Activated naive CD8-positive, alpha-beta T cell treated with anti-CD3 and anti-CD28 coated beads for 36 hours (primary cell): ENCODE measurements at places on chromosomes 12 and 14.

DNA sequence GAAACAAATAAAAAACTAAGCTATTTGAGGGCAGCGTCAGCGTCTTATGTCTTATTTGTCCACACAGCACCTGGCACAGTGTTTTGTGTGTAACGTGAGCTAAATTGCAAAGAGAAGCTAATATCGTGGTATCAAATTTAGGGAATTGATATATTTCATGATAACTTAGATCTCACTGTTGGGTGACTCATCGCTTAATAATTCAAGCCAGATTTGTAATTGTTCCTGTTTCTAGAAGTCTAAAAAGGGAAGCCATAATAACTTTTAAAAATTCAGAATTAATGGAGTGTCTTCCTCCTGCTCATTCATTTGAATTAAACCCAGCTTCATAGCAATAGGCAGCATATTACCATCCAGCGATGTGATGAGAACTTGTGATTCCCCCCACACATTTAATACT, 214.7 kb downstream of the PDZRN4 start:
- DNase-seq: no peak

DNA sequence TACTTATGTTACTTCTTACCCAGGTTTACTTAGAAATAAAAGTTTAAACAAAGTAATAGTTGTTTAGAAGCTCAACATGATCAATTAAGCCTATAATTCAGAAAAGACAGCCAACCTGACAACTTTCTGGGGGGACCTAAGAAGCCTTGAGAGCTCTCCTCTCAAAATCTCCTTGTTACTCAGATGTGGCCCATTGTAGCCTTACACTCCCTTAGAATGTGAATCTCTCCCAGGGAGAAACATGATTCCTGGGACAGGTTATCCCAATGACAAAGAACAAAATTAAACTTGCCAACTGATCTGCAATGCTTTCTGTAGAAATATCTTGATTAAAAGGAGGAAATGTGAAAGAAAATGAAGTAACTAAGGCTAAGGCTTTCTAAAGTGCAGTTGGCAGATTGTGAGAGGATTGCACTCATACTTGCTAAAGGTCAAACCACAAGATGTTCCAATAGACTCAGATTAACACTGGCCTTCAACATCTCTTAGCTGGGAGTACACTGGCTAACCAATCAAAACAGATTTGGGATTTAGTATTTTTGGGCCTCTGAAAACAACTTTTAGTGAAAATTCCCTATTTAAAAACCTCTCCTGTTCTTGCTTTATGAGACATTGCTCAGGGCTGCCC, 72.3 kb upstream of the TMX1 start:
- no peak for DNase-seq

DNA sequence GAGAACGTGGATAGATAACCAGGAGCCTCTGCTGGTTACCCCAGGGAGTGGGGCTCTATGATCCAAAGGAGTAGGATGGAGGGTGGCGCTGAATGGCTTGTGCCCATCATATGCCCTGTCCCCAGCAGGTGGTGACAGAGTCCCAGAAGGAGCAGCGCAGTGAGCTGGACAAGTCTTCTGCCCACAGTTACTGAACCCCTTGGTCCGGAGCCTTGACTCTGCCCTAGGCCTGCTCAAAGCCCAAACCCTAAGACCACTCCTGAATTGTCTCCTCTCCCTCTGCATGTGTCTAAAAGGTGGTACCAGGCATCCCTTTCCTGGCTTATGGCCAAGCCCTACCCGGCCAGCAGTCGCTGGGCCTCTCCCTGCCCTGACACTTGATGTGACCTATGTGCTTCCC, 3.2 kb downstream of the PRPH start:
- no peak for DNase-seq

DNA sequence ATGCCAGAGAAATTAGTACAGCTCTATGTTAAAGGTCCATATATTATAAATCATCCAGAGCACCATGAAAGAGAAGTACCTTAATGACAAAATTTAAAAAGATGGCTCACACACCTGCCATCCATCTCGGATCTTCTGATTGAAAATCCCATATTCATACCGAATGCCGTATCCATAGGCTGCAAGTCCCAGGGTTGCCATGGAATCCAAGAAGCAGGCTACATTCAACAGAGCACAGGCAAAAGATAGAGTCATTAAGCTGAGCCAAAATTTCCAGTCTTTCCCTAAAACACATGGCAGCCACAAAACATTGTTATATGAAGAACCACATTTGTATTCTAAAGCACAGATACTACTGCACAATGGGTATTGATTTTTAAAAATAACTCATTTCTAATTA, 12.7 kb downstream of the PYGL start:
- DNase-seq: no peak

GRCh38 chr14:54857830-54858269, 44.8 kb downstream of the GCH1 start:
- no peak for DNase-seq

- no peak for DNase-seq
Observed at GRCh38 chr14:34324363-34324795, 137.7 kb downstream of the SPTSSA start.

- DNase-seq: no peak
Observed at GRCh38 chr12:21296751-21297406, 37.8 kb downstream of the SLCO1A2 start.

DNA sequence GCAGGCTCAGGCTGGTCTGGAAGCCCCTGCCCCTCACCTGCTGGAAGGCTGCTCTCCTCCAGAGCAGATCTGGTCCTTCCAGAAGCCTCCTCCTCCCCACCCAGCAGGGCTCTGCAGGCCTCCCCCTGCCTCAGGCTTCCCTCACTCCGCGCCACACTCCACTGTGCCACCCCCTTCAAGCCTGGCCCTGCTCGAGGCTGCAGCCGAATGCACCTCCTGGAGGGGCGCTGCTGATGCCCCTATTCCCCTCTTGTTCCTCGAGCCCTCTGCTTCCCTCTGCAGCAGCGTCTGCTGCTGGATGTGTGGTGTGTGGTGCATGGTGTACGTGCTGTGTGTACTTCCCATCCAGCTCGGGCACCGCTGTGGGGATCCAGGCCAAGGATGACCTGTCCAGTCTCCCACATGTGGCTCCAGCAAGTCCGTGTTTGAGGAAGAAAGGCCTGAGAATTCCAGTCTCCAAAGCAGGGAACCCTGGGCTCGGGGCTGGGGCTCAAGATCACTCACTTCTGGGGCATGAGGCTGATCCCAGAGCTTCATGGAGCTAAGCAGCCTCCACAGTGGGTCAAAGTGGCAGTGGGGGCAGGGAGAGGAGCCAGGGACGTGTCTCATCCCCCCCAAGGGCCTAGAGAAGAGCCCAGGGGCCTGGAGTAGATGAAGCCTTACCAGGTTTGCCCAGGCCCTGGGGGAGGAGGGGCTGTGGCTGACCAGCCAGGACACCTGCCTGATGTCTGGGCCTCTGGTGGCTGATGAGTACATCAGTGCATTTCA, 136.0 kb upstream of the C14orf180 start:
- DNase-seq: no peak

DNA sequence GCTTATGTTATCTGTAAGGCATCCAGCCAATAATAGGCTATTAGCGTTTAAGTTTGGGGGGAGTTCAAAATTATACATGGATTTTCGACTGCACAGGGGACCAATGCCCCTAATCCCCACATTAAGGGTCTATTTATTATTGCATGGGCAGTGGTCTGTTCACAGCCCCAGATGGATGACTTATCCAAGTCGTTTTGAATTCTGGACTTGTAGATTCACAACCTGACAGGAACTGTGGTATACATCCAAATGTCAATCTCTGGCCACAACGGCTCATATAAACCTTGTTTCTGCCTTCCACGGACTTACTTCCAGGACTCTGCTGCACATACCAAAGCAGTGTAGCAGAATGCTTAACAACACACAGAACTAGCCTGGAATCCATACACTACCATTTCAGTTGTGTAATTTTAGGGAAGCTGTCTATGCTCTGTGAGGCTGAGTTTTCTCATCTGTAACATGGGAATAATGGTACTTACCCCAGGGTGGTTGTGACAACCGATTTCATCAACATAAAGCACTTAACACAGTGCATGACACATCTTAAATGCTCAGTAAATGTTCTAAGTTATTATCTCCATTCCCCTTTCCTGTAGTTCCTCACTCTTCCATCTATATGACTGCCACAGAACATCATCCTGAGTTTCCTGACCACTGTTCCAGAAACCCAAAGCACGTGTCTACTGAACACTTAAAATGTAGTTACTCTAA, 3.7 kb downstream of the DDX24 start:
- DNase-seq: no peak

- no peak for DNase-seq
Observed at GRCh38 chr14:89644641-89645040, 227.6 kb upstream of the FOXN3 start.

DNA sequence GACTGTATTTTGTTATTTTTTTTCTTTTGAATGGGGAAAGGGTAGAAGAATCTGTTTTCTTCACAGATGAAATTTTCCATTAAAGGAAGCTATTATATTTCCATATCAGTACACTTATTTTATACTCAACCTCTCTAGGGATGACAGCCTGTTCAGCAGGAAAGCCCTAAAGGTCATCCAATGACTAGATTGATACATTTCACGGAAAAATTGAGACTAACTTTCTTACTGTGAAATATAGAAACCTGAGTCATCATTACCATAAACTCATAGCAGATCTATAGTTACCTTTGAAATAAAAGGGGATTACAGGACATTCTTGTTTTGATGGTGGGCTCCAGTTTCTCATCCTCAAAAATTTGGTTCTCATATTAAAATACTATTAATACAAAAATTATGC, 36.1 kb upstream of the PTCSC3 start:
- DNase-seq: no peak

GRCh38 chr14:25522116-25522515, 472.2 kb upstream of the STXBP6 start:
- DNase-seq: no peak

GRCh38 chr14:41615011-41615595, 8.4 kb downstream of the LRFN5 start:
- no peak for DNase-seq

- DNase-seq: no peak
Observed at GRCh38 chr14:27013678-27014077, 415.8 kb upstream of the NOVA1 start.

DNA sequence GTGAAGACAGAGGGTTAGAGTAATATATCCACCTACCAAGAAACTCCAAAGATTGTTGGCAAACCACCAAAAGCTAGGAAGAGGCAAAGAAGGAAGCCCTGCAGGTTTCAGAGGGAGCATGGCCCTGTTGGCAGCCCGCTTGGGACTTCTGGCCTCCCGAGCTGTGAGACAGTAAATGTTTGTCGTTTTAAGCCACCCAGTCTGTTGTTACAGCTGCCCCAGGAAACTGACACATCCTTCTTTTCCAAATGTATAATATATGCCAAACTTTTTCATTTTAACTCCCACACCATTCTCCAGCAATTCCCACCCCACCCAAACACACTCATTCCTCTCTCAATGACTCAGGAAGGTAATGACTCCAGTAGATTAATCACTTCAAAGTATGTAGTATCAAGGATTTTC, 74.0 kb downstream of the RPS29 start:
- no peak for DNase-seq

- no peak for DNase-seq
Observed at GRCh38 chr14:36505892-36506731, 13.9 kb downstream of the NKX2-1 start.

DNA sequence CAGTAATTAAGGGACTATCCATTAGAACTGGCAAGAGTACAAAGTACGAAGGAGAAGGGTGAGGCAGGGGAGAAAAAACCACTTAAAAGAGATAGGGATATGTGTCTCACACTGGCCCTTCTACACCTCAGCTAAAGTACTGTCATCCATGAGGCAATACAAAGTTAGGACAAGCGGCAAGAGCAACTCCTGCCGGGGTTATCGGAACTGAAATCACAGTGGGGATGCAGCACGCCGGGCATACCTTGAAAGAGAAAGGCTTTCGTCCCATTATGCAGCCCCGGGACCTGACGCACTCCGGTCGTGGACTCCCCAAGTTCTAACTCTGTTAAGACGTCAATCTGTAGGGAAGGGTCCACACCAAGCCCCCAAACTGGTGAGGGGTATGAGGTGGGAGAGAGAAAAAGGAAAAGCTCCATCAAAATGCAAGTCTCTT, 1.1 kb downstream of the NELL2 start:
- DNase-seq: peak; percentile 27

- DNase-seq: no peak
Observed at GRCh38 chr12:67082221-67082620, 186.9 kb upstream of the CAND1 start.

DNA sequence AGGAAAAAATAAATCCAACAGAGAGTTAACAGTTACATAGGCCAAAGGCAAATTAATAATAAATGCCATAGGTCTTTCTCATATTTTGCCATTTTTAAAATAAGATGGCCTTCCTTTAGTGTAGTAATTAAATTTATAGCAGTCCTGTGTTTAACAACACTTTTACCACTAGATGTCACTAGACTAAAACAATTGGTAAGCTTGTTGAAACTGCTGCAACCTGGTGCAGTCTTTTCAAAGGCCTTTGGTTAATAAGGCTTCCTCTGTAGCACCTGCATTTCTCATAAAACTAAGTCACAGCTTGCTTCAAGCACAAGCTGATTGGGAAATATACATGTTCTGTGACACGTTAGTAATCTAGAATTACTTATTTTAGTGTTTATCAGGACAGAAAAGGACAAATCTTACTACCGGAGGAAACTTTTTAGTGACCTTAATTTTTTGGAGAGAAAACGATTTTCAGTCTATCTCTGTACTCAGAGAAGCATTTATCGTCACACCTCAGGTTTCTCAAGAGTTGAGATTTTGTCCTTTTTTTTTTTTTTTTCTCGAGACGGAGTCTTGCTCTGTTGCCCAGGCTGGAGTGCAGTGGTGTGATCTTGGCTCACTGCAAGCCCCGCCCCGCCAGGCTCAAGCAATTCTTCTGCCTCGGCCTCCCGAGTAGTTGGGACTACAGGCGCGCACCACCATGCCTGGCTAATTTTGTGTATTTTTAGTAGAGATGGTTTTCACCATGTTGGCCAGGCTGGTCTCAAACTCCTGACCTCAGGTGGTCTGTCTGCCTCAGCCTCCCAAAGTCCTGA, 20.0 kb downstream of the BORCS5 start:
- DNase-seq: no peak

DNA sequence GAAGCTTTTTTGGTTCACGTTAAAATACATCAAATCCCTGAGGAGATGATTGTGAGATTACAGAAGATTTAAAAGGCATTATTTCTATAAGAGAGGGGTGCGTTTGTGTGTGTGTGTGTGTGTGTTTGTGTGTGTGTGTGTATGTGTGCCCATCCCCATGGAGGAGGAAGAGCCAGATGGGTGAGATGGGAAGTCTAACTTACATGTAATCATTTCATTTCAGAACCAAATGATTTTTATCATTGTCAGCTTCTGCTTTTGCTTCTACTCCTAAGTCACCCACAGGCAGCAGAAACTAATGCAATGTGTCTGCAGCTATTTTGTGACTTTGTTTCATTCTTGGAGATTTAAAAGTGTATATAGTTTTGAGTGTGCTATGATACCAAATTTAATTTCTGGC, 68.7 kb downstream of the SLC4A8 start:
- DNase-seq: no peak

- no peak for DNase-seq
Observed at GRCh38 chr14:64718762-64719161, 14.5 kb downstream of the PLEKHG3 start.

DNA sequence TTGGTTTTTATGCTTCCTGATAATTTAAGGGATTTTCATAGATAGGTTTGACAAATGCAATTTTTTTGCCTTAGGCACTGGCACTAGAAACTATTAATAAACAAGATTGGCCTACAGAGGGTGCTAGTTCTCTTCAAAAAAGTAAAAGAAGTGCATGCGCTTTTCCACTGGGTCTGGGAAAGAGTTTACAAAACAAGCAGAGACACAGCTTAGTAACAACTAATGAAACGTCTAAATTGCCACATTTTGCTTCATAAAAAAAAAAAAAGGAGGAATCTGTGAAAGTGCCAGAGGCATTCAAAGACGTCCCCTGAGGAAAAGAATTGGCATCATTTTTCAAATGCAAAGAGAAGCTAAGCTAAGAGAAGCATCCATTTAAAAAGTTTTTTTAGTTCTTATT, 58.3 kb upstream of the EEA1 start:
- no peak for DNase-seq
